ENCODE measurements at places on chromosomes 4 and X.
A peak's percentile ranks its signal among the peaks of the same experiment; 100 is the strongest.

GRCh38 chr4:25937801-25938200 lies 23.8 kb downstream of the SMIM20 start:
- peak; percentile 24 for DNase-seq

DNA sequence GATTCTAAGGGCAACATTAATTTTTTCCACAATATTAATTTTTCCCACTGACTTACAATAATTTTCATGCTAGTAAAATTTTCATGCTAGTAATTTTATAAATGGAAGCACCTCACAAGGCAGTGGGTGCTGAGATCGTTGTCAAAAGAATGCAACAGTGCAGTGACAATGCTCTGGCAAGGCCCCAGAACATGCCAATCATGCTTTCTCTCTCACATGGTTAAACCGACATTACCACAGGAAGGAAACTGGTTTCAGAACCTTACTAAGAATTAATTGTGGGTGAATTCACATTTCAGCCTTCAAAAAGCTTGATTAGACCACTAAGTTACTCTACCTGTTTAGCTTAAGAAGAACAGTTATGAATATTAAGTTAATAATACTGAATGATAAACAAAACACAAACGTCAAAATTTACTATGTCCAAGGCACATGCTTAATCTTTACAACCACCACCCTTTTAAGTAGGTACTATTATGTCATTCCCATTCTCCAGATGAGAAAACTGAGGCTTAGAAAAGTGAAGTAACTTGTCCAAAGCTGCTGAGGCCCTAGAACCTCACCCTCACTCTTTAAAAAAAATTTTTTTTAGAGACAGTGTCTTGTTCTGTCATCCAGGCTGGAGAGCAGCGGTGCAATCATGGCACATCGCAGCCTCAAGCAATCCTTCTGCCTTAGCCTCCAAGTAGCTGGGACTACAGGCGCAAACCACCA lies 10.0 kb upstream of the OPHN1 start:
- peak; percentile 66 for DNase-seq

GRCh38 chr4:3209551-3210325 lies 39.2 kb upstream of the MSANTD1 start:
- no peak for DNase-seq

- DNase-seq: no peak
Measured at GRCh38 chr4:37687194-37687562, 1.0 kb upstream of the RELL1 start.

DNA sequence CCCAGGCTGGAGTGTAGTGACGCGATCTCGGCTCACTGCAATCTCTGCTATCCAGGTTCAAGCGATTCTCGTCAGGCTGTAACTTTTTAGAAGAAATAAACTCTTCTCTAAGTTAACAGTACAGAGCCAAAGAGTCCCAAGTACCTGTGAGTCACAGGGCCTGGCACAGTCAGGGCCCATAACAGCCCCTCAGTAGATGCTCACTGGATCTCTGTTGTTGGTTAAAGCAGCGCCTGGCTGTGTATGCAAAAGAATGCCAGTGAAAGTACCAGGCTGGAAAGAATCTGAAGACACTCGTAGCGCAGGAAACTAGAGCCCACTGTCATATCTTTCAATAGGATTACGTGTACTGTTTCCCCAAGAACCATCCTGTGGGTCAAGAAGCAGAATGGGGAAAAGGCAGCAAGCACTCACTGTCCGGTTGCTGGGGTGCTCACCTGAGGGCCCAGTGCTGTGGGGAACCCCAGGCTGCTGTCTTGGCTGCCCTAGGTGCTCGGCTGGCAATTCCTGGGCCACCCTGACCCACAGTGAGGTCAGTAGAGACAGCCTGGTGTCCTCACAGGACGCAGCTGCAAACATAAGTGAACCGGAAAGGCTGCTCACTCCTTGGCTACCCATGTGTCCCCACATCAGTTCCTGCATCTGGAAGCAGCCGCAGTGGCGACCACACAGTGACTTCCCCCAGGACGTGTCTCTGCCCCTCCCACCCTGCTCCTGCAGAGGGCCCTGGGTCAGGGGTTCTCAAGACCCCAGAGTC lies 3.1 kb upstream of the SLBP start:
- DNase-seq: no peak

DNA sequence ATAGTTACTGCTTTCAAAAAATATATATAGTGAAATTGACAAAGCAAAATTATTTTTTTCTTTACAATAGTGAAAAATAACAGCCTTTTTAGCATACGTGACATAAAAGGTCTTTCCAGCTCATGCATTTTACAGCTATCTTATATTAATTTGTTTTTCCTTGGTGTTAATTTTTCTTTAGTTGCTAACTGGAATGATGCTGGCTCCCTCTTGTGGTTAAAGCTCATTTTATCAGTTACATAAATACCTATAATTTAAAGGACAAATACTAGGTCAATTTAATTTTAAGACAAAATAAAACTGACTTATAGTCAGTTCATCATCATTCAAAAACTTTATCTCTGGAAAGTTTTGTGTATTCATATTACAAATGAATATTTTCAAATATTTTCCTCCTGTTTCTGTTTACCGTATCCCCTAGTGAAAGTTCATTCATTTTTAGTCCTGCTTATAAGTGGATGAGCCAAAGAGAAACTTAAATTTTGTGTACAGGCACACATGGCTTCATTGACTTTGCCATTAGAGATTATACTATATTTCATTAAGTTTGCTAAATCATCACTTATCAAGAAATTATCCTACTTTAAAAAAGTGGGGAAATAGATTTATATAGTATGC lies 9.9 kb upstream of the ANAPC4 start:
- peak; percentile 40 for DNase-seq

DNA sequence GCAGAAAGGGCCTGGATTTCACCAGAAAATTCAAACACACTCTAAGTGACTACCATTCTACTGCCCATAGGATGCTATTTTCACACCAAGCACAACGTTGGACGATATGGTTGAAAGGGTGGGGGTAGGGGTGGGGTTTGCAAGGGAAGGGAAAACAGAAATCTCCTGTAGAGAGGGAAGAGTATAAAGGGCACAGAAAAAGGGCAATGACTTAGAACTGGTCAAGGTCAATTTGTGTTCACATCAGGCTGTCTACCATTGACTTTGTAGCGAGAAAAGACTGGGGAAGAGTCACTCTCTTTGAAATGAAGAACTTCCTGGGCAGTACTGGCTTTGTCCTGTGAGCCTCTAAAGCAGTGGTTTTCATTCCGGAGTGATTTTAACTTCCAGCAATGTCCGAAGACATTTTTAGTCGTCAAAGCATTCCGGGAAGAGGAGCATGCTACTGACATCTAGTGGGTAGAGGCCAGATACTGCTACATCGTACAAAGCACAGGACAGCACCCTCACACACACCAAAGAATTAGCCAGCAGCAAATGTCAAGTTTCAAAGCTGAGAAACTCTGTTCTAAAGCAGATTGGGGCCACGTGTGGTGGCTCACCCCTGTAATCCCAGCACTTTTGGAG lies 48.4 kb upstream of the SLC7A3 start:
- DNase-seq: peak; percentile 8
